ENCODE measurements at places on chromosomes 3 and 15.

DNA sequence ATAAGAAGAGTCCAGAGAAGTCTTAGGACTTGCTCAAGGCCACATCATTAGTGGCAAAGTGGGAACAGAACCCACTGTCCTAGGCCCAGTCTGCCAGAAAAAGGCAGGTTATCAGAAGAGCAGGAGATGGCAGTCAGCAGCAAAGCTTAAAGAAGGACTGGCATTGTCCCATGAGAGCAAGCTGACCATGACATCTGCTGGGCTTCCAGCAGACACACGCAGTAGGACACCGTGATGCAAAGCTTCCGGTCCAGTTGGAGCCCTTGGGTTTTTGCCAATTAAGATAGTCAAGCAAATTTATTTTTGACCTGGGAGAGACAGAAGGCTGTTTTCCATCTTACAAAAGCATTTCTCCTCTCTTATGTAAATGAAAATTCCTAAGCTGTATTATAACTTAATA, 42.1 kb downstream of the ZBTB38 start:
- no peak for DNase-seq

GRCh38 chr3:139676108-139676507, 1.7 kb downstream of the NMNAT3 start:
- DNase-seq, result no peak

GRCh38 chr3:100538339-100538706, 45.9 kb downstream of the TMEM45A start:
- no peak for DNase-seq

GRCh38 chr3:65478551-65479500, 559.9 kb downstream of the MAGI1 start:
- DNase-seq, result no peak

DNA sequence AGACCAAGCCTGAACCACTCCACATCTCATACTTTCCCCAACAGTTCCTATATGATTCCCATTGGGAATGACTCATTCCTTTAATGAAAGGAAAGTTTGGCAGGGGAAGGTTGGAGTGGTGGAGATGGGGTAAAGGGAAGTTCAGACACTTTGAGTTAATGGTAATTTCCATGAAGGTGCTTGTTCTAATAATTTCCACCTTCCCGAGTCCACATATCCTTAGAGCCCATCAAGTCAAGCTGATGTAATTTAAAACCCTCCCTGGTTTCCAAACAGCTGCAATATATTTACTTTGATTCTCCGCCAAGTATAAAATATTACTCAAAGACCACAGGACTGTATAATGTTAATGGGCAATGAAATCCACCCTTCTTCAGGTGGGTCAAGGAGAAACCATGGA, 95.0 kb upstream of the GALNT15 start:
- DNase-seq, result no peak

DNA sequence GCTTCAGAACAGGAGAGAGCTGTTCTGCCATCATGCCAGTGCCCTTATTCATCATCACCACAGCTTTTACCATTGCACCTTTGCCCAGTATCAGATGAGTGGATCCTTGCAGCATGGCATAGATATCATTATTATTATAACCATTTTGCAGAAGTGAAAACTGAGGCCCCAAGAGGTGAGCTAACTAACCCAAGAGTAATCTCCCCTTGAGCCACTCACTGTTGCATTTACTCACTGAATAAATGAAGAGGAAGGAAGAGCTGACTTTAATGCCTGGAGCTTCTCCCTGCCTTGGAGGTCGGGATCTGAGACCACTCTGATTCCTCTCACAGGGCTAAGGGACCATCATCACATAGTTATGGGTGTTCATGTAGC, 32.0 kb downstream of the HRH1 start:
- no peak for DNase-seq

DNA sequence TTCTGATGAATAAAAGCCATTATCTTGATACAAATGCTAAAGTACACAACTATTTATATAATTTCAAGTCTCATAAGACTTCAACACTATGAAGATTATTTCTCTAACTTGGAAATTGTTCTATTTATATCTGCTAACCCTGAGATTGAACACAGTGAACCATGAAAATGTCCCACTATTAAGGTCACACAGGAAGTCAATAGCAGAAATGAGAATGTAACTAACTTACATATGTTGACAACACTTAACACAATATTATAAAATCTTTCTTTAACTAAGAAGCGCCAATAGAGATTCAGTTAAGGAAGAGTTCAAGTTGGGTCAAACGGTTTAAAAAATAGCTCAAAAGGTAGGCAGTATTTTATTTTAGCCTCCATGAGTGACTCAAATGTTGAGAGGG, 551.8 kb upstream of the CBLB start:
- DNase-seq, result no peak

DNA sequence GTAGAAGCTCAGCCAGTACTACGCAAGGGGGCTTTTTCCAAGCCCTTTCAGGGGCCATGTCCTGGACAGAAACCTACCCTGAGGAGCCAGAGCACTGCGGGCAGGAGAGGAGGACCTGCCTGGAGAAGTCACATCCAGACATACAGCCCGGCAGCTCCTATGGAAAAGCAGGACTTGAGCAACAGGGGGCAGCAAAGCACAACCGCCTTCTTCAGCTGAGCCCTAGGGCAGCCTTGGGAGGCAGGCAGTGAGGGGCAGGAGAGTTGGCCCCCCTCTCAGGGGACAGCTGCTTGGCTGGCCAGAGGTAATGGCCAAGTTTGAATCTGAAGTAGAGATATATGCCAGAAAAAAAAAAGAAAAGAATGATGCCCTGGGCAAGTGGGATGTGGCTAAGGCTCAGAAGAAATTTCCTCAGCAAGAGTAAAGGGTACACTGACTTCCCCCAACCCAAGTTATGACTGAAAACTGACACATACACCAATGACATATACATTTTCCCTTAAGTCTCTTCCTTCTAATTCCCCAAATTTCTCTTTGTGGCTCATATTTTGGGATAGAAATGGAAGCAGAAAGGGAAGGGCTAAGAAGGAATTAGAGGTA, 56.9 kb downstream of the CYP19A1 start:
- DNase-seq, result no peak

GRCh38 chr3:195352895-195353488, 82.0 kb upstream of the XXYLT1 start:
- DNase-seq, result peak; percentile 40

DNA sequence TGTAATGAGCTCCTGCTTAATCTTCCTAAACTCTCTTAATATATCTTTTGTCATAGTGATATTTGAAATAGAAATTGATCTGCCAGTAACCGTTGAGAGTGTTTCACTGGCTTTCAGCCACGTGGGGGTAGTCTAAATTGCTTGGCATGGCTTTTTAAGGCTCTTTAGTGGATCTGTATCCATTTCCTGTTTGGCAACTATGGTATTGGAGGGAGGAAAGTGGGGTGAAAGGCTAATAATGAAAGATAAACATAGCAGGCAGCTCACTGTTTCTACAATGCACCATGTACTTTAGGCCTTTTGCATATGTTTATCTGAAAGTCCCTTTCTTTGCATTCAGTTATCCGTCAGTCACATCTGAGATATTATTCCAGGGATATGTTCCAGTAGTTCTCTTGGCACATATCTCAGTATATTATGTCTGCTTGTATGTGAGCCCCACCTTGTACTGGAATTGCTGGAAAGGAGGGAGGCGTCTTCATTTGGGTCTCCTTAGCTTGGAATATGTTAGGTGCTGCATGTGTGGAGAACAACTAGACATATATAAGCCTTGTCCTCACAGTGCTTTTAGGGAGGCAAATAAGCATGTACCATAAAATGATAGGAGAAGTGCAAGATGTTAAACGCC, 10.8 kb downstream of the TOPAZ1 start:
- no peak for DNase-seq

Data from amniotic stem cell (primary cell).